Stimulated activated naive CD4-positive, alpha-beta T cell treated with Interleukin-2 at 50 U/mL for 16 hours (primary cell): ENCODE measurements at places on chromosomes 6 and 20.

- no peak for DNase-seq
Measured at GRCh38 chr6:53827531-53827930, 32.7 kb downstream of the LRRC1 start.

- DNase-seq = no peak
Measured at GRCh38 chr20:49612127-49612738, 44.3 kb upstream of the PTGIS start.

DNA sequence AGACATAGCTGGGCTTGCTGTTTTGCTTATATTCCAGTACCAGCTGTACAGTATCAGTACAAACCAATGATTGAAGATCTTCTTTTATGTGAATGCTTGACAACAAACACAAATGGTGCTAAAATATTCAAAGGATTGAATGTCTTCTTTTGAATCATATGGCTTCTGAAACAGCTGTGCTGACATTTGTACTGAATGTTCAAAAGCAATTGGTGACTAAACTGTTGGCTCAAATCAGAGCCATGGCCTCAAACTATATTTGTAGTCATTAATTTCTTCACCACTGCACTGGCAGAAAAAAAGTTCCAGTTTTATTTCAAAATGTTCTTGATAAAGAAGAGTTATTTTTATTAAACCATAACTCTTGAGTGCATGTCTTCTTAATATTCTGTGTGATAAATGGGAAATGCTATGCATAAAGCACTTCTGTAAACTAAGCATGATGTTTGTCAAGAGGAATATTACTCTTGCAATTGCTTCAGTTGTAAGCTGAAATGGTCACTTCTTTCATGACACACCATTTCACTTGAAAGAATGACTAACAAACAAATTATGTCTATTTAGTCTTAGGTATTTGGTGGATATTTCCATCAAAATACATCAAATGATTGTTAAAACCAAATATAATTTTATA lies 45.9 kb upstream of the CENPW start:
- no peak for DNase-seq

DNA sequence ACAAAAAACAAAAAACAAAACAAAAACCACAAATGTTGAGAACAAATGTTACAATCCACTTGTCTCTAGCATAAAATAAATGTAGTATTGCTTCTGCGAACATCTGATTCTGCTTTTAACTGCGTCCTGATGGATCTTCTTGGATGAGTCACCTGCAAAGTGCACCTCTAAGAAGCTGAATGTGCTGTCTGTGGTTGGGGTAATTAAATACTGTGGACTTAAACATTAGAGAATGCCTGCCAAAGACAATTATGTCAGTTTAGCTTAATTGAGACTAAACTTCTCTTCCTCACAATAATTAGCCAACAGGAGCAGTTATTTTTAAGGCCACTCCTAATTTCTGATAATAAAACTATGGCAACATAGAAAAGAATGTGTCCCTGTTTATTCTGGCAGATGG lies 253.4 kb downstream of the PHACTR1 start:
- no peak for DNase-seq

DNA sequence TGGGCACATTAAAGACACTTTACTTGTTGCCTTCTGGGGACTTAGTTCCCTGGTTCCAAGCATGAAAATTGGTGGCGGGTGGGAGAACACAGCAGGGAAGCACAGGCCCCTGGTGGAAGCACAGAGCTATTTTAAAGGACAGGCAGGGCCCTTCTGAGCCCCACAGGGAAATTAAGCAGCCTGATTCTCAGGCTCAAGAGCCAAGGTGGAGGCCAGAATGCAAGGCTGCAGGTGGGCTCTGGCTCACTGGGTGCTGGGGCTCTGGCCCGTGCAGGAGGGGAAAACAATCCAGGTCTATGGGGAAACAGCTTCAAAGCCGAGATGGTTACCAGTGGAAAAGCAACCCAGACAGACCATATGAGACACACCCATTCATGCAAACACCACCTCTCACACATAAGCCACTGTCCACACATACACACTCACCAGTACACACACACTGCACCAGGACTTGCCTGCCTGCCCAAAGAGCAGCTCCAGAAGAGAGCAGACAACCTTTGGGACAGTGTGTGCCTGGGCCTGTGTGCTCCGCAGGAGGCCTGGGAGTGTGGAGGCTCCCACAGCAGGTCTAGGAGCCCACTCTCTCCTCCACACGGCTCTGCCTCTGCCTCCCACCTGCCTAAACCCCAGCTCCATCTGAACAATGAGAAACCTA lies 30.6 kb downstream of the TFEB start:
- DNase-seq = no peak

DNA sequence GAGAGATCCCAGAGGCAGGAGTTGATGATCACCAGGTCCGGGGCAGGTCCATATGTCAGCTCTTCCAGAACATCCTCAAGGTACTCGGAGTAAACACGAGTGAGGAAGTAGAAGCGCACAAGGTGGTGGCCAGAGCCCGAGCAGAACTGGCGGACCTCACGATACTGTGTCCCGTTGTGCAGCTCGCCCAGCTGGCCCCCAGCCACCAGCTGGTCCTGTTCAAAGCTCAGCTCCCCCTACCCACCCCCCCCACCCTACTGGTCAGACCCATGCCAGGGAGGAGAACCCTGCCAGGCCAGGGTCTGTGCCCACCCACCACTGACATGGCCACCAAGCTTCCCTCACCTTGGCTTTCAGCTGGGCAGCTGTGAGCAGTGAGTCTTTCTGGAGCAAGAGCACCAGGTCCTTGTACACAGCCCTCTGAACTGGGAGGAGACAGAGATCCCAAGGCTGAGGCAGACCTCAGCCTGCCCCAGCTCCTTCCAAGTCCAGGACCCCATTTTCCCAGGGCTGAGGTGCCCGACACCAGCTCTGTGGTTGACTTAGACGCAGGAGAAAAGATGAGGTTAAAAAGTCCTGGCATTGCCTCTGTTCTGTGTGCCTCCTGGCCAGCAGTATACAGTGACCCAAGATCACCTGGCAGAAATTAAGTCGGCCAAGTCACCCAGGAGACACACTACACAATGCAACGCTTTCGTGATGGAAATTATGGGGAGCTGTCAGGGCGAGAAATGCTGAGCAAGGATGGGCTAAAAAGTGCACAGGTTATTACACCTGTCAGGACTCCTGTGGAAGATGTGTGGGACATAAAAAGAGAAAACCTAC lies 1.4 kb downstream of the PCED1A start:
- DNase-seq = no peak

DNA sequence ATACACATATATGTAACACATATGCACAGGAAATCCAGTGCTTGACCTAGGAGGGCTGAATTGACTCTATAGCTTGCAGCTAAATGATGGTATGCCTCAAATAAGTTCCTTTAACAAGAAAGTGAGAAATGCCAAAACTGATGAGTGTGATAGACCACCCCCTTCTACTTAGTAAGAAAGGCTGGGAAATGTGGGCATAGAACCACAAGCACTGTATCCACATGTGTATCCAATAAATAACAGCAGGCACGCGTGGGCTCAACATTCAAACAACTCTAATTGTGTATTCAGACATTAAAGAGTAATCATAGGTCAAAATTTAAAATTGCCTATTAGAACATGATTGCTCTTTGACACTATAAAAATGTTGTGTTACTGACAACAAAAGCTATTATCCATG lies 54.1 kb downstream of the FAM83B start:
- DNase-seq = no peak

- DNase-seq = peak; percentile 12
Measured at GRCh38 chr6:43702534-43703440, 15.2 kb upstream of the MRPS18A start.

DNA sequence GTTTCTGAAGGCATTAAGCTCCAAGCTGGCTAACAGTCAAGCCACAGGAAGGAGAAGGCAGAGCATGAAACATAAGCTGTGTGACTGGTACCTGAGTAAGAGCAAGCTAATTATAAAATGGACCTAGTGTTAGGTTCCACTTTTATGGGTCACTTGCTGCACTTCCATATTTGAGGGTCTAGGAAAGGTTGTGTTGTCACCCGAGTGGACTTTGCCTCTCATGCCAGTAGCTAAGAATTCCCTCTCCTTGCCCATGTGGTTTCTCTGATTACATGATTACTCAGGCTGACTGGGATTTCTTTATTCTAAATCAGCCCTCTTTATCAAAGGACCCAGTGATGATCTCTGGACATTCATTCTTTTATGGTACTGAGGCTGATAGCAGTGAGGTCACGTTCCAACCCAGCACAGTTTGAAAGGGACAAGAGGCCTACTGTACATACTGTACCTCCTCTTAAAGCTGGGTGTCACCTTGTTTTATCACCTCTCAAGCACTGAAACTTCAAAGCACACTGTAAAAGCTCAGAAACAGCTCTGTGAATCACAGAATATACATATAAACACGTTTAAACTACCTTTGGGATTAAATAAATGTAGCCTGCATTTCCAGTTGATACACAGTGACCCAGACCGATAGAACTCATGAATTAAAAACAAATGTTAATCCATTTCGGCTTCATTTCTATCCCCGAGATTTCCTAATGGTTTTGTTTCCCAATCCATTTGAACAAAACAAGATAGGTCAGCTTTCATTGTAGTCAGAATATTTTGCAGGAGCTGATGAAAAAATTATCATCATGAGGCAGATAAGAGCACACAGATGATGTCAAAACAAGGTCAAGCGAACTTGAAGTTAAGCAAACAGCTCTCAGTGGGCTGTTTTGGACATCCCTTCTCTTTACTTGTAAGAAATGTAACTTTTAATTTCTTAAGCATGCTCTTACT lies 96.5 kb downstream of the ALDH8A1 start:
- no peak for DNase-seq

DNA sequence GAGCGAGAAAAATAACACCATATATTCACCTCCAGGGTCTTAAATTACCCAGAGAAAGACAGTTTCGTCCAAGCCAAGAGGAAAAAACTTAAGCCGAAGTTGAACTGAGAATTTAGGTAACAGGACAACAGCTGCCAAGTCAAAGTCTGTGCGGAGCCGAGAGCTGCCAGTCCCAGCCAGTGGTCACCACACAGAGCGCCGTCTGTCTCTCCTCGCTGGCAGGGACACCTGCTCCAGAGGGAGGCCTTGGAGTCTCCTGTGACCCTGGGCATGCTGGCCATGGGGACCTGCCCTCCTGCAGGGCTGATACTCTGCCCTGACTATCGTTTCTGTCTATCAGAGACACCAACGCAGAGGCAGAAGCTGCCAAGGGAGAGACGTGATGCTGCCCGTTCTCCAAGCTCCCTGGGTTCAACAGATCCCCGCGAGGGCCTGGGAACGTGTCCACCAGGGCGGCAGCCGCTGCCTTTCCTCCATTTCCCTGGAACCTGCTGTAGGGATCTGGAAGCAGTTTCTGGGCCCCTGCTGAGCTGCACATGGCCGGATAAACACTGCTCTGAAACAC lies 341.3 kb downstream of the SMOC2 start:
- DNase-seq = no peak

GRCh38 chr6:71332012-71332411 lies 43.4 kb downstream of the OGFRL1 start:
- DNase-seq = no peak

DNA sequence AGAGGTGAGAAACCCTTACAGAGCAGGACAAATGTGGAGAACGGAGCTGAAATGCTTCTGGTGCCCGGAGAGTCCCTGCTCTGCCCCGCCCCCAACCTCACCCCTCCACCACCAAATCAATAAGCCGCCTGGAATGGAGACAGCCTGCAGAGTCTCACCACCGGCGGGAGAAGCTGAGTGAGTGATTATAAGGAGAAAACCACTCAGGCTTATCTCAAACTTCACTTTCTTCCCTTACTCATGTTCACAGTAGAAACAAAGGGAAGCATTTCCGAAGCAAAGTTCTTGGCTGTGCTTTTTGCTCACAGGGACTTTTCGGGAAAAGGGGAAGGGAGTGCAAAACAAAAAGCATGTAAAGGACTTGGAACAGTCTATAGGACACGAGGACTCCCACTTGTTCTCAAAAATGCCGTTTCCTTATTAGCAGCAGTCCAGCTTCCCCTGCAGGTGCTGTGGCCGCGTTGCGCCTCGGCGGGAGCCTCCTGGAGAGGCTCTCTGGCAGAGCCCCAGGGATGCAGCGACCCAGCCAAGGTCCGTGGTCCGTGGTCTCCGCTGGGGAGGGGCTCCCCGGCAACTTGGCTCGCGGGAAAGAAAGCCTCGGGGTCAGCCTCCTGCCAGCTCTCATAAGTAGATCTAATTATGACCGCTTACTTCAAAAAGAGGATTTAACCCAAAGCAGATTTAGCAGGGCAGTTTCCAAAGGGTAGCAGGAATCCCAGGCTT lies 64.8 kb upstream of the TMEM30A start:
- DNase-seq = no peak

DNA sequence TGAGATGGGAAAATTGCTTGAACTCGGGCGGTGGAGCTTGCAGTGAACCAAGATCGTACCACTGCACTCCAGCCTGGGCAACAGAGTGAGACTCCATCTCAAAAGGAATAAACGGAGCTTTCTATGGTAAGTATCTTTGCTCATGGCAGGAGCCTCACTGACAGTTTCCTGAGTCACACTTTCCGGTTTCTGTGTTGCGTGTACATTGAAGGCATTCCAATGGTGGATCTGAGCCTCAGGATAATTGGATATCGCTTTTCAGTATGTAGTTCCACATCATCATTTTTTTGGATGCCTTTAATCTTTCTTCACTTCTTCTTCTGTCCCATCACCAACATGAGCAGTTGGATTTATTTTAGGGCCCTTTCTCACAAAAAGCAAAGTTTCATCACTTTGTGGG lies 28.6 kb upstream of the GTSF1L start:
- no peak for DNase-seq

DNA sequence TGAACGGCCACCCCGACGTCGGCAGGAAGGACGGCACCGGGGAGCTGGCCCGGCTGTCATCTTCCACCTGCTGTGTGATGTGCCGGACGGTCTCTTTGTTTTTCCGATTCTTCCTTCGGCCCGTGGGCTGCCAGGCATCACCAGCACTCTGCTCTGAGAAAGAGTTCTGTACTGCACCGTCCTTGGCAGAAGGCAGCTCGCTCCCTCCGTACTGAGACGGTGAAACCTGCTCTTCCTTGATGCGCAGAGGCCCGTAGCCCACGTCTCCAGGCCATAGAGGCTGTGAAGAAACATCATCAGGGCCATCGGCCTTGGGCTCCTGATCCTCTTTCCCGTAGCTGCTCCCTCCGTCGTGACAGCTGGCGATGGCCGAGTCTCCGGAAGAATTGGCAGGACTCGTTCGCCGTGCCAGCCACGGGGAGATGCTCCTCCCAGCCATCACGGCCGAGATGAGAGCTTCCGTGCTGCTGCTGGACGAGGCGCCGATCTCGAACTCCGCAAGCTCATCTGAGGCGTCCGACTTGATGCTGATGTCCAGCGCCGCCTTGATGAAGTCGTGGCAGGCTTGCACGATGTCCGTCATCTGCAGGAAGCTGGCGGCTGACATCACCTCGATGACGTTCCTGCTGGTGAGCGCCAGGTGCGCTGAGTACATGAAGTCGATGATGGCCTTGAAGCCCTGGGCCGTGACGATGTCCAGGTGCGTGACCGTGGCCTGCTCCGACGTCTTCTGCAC lies 41.1 kb downstream of the ZBTB46 start:
- DNase-seq = no peak

DNA sequence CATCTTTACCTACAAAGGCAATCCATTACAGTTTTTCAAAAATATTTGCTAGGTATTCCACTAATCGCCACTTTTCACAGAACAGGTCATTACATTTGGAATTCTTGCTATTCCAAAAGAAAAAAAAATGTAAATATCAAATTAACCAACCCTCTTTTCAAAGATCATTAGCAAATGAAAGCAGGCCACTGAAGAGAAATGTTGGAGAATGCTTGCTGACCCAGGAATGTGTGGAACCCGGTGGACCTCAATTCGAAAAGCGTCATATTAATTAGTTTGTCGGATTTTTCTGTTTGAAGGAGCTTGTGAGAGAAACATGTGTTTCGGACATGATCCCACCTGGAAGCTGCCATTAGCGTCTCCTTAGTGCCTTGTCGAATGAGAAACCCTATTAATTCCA lies 27.9 kb upstream of the SERPINB9 start:
- DNase-seq = no peak

- DNase-seq = peak; percentile 59
Measured at GRCh38 chr20:58890518-58891085, 38.1 kb downstream of the GNAS start.
